Activated CD4-positive, alpha-beta T cell treated with anti-CD3 and anti-CD28 coated beads for 1 hour (primary cell): ENCODE measurements at places on chromosomes 13 and 19.
A peak's percentile ranks its signal among the peaks of the same experiment; 100 is the strongest.

- no peak for DNase-seq
These were observed 182.3 kb upstream of the KLF12 start for GRCh38 chr13:74316547-74316946.

GRCh38 chr13:44819772-44820171 lies 169.5 kb downstream of the NUFIP1 start:
- no peak for DNase-seq

- no peak for DNase-seq
These were observed 24.0 kb downstream of the STARD13 start for GRCh38 chr13:33261387-33262061.

DNA sequence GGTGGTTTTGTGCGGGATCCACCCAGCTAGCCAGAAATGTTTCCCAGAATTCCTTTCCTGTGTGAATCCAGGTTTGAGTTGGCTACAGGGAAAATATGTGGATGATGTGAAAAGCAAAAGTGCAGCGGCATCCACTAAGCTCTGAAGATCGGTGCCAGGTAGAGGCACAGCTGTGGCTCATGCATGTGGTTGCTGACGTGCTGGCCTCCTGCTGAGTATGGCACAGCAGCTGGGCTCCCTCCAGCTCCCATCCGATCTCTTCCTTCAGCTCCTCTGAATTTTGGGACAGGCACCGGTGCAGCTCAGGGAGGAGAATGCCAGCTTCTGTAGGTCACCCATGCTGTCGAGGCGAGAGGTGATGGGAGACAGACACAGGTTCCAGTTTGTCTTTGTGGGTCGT lies 84.0 kb upstream of the GSX1 start:
- DNase-seq: no peak

DNA sequence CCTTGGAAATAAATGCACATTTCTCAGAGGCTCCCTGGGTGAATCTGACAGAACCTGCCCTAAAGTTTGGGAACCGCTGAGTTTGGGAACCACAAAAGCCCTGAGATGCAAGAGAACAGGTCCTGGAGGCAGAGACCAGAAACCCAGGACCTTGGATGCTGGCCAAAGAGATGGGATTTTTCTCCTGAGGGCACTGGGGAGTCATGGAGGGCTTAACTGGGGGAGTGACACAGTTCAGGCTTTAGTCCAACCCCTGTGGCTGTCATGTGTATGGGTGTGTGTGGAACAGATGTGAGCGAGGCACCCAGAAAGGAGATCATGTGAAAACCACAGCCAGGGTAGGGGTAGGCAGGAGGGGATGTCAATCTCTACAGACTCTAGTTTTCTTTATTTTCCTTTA lies 3.9 kb upstream of the NCCRP1 start:
- DNase-seq: no peak

GRCh38 chr19:31170046-31170445 lies 179.2 kb downstream of the TSHZ3 start:
- DNase-seq: no peak

GRCh38 chr19:17079710-17080439 lies 4.3 kb downstream of the MYO9B start:
- peak; percentile 39 for DNase-seq
